ENCODE measurements at places on chromosomes 5 and 9. TPM values are rescaled to one million over a fixed set of nuclear protein-coding genes. Genes with fewer than 3 reads are reported as not detected.

Gene SPACA9
- total RNA-seq, result 3.4 TPM

Gene SPINK6
- not detected for total RNA-seq

Gene TEK
- 10.5 TPM for total RNA-seq

Gene STPG3
- total RNA-seq, result not detected

Gene ZDHHC11B
- not detected for total RNA-seq

Gene DEPDC1B
- total RNA-seq, result 1.3 TPM

Gene TRIM7
- total RNA-seq, result 2.5 TPM

Gene SERF1A
- total RNA-seq, result 3.4 TPM

Gene ANKRD55
- 0.32 TPM for total RNA-seq

Gene SUB1
- total RNA-seq, result 144 TPM

Gene ZFP37
- 0.36 TPM for total RNA-seq

Gene ARID3C
- total RNA-seq, result 0.72 TPM

Gene NEUROG1
- total RNA-seq, result not detected

Gene FOXD4L3
- total RNA-seq, result not detected

Gene CCDC180
- total RNA-seq, result under 0.01 TPM

Gene GRAMD2B
- total RNA-seq, result 14.1 TPM

Gene PRRX2
- total RNA-seq, result 8.3 TPM

Gene SPATA31C2
- total RNA-seq, result not detected

Gene TPPP
- total RNA-seq, result 0.72 TPM

Gene CCL27
- total RNA-seq, result not detected

Gene TLX3
- total RNA-seq, result not detected

Gene NPR3
- total RNA-seq, result 21.8 TPM

Gene EPB41L4A
- total RNA-seq, result 7.0 TPM

Data from cardiac atrium fibroblast (primary cell).